ENCODE measurements at places on chromosomes 12 and 14. TPM values are rescaled to one million over a fixed set of nuclear protein-coding genes. Genes with fewer than 3 reads are reported as not detected.
A peak's percentile ranks its signal among the peaks of the same experiment; 100 is the strongest.

GRCh38 chr12:26122061-26122680 lies 2.7 kb downstream of the BHLHE41 start:
- no peak for DNase-seq

DNA sequence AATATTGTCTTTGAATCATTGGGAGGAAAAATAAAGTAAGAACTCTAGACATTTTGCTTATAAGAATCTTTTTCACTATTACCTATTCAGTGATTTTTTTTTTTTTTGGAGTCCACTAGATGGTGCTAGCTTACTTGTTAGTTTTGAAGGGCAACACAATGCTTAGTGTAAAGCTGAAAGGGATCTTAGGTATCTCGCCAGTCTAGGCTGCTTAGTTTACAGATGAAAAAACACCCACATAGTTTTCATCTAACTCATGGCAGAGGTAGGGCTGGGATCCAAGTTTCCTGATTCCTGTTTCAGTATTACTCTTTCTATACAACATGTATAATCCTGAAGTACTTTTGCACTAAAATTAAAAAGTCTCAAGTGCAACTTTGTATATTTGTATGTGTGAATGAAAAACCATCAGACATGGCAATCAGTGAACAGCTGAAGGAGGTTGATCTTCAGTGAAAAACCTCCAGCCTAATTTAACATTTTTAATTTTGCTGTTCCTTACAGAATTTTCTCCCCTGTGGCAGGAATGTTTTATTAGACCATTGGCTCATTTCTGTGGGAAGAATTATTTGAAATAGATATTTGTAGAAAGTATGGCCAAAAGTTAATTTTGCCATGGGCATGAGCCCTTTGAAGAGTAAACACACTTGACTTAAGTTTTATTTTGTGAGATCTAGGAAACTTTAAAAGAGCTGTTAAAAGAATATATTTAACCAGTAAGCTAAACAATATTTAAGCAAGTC lies 40.7 kb downstream of the LRRIQ1 start:
- peak; percentile 75 for DNase-seq

- peak; percentile 32 for DNase-seq
Observed at GRCh38 chr14:93008381-93008780, 85.4 kb downstream of the CHGA start.

- DNase-seq, result no peak
Observed at GRCh38 chr14:76727384-76727783, 33.9 kb upstream of the VASH1 start.

DNA sequence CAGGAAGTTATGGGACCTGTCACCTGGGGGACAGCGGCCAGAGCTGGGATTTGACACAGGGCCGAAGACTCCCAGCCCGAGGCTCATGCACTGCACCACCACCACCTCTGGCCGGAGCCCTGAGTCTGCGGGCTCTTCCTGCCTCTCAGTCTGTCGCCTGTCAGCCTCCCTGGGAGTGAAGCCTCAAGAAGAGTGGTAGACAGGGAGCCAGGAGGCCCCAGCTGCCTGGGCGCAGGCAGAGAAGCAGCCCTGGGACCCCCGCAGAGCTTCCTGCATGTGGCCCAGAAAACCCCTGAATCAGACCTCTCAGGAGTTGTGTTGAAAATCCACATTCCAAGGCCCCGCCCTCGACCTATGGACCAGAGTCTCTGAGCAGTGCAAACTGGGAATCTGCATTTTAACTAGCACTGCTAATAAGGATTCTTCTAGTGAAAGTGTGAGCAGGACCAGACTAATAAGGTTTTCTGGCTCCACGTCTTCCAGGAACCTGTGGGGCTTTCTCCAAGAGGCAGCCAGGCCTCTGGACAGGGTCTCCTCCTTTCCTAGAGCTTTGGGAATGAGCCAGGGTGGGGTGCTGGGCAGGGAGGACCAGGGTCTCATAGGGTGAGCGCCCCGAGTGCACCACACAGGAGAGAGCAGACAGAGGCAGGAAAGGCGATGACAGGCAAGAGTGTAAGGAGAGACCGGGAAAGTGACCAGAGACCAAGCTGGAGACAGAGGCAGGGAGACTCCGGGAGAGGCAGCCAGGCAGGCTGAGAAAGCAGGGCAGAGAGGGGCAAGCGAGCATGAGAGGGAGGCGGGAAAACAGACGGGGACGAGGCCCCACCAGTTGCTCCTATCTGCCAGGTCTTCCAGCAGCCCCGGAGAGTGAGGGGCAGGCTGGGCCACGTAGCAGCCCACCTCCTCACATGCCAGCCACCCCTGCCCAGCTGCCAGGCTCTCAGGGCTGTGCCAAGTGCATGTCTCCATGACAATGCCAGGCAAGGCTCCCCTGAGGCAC lies 112.4 kb downstream of the BCL11B start:
- no peak for DNase-seq

GRCh38 chr12:115394496-115395220 lies 710.7 kb upstream of the TBX3 start:
- no peak for DNase-seq

DNA sequence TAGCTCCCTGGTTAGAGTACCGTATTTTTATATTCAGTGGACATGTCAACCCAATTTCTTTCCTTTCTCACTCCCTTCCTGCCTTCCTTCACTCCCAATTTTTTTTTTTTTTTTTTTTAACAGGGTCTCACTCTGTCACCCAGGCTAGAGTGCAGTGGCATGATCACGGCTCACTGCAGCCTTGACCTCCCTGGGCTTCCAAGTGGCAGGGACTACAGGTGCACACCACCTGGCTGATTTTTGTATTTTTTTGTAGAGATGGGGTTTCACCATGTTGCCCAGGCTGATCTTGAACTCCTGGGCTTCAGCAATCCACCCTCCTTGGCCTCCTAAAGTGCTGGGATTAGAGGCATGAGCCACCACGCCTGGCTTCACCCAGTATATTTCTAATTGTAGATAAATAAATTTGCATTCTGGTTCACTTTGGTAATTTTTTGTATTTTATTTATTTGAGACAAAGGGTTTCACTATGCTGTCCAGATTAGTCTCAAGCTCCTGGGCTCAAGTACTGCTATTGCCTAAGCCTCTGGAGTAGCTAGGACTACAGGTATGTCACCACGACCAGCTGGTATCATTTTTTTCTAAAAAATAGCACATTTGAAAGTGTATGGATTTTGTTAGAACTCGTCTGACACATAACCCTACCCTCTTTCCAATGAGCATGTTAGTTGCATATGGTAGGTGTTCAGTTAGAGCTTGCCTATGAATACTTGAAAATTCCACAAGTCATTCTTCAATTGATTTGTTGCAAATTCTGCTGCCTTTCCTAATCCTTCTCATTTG lies 15.7 kb downstream of the SLC38A2 start:
- no peak for DNase-seq

- DNase-seq, result no peak
Observed at GRCh38 chr12:86333955-86334522, 77.8 kb upstream of the MGAT4C start.

DNA sequence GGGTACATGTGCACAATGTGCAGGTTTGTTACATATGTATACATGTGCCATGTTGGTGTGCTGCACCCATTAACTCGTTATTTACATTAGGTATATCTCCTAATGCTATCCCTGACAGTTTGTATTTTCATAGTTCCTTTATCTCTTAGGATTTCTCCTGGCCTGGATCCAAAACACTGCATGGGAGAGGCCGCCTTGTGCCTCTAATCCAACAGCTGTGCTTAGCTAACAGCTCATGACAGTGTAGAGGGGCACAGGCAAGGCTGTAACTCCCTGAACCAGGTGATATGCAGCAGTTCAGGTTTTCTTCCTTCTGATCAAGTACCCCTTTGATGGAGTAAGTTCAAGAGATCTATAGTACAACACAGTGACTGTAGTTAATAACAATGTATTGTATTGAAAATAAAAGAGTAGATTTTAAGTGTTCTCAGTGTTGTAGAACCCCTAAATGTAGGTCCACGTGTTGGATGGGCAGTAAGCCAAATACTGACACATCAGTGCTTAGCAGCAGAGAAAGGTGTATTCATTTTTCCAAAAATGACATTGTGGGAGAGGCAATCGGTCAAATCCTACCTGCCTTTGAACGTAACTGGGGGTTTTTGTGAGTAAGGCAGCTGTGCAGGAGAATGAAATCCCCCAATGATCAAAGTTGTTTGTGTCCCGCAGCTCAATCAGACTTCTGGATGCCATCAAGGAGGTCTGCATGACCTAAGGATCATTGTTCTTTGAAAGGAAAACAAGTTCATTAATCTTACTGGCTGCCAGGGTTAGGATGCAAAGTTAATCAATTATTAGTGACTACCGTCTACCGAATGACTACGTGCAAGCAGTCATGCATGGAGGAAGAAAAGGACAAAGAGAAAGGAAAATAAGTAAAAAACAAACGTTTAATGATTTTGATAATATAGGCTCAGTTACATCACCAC lies 89.3 kb upstream of the FGD4 start:
- DNase-seq, result no peak

DNA sequence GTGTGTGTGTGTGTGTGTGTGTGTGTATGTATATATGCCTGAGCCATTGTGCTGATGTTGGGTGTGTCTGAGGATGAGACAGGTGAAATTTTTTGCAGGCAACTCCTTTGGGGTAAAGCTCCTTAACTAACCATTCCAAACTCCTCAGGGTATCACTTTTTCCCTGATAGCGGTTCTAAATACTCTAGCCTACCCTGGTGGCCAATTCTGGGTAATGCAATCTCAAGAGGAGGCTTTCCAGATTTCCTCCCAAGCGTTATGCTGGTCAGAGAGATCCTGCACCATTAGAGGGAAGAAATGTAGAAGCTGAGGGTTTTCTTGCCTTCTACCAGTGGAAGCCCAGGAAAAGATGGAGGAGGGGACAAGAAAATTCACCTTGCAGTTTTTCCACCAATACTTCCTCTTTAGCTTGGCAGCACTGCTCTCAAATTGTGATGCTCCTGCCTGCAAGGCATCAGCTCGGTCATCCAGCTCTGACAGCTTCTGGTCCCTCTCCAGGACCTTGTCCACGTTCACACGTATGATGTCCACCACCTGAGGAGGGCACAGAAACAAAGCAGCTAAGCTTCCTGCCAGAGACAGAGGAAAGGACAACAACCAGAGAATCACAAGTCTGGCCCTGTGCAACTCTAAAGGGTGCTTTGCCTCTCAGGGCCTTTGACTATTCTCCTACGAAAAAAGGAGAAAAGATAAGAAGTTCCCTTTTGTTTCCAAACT lies 4.9 kb downstream of the VAMP1 start:
- DNase-seq, result peak; percentile 54

GRCh38 chr14:89702876-89703200 lies 251.7 kb downstream of the EFCAB11 start:
- no peak for DNase-seq

- no peak for DNase-seq
Observed at GRCh38 chr12:103475073-103475472, 20.7 kb downstream of the C12orf42 start.

DNA sequence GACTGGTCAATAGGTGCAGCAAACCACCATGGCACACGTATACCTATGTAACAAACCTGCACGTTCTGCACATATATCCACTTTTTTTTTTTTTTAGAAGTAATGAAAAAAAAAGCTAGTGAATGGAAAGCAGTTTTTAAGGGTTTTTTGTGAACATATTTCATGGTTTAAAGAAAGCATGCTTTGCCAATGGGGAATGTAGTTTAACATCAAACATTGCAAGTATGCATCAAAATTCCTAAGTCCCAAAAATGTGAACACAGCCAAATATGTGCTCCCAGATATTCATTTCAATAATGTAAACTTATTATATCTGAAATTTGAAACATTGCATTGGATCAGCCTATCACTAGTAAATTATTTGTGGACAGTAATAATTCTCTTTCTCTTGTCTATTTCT lies 710.4 kb upstream of the FLRT2 start:
- DNase-seq, result no peak

DNA sequence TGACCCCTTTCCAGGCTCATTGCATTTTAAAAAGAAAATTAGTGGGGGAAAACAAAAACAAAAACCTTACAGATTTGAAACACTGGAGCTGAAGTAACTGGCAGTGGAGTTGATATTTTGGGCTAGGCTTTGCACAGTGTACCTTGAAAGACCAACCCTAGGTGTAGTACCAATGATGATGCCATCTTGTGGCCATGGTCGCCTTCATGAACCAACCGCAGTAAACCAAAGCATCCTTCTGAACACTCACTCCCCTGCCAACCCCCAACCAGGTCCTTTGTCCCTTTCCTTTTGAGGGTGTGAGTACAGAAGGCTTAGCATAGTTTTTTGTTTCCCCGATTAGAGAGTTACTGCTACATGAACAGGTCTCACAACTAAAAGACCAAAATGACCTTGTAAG lies 5.9 kb downstream of the TOMM20L start:
- no peak for DNase-seq

DNA sequence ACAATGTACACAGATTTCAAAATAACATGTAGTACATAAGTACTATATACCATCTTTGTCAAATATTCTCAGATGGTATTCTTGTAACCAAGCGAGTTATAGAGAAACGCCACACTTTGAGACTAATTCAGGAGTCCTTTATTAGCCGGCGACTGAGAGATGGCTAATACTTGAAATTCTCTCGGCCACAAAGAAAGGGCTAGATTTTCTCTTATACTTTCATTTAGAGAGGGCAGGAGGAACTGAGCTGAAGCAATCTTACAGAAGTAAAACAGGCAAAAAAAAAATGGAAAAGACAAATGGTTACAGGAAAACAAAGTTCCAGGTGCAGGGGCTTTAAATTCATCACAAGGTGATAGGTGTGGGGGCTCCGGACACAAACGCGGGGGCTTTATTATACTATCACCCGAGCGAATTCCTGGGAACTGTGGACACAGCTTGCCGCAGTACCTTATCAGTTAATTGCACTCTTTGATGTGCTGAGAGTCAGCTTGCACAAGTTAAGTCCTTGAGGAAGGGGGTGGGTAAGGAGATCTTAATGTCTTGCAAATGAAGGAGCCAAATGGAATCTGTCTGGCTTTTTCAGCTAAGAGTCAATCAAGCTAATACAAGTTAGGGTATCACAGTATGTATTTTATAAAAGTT lies 382.3 kb downstream of the KCNH5 start:
- no peak for DNase-seq

- DNase-seq, result no peak
Observed at GRCh38 chr12:6347367-6348338, 5.8 kb upstream of the TNFRSF1A start.

GRCh38 chr14:92551044-92551841 lies 37.7 kb downstream of the RIN3 start:
- DNase-seq, result no peak

- no peak for DNase-seq
Observed at GRCh38 chr12:59194794-59195193, 274.5 kb upstream of the LRIG3 start.

GRCh38 chr12:57033431-57033830 lies 16.5 kb downstream of the MYO1A start:
- DNase-seq, result peak; percentile 25

DNA sequence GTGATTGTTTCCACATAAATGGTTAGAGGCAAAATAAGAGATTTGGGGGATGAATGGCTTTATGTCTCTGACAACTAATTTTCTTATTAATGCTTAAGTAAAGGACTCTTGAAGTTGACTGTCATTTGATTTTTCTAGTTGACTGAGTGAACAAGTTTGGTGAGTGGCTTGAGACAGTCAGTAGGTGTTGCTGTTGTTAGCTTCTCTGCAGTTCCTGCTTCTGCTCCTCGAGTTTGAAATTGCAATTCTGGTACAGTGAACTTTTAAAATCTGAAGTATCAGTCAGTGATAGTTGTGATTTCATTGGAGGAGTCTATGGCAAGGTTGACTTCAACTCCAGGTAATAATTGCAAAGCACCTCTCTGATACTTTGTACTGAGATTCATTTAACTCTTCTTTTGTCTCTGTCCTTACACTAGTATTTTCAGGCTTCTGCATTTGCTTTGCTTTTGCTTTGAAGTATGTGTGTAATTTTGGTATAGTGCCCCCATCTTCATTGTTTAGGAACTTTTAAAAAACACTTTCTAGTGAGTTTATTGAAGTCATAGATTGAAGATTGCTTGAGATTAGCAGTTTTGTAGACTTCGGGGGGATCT lies 415.5 kb downstream of the PCNX1 start:
- DNase-seq, result peak; percentile 37

The SCNN1A gene
- 0.23 TPM for total RNA-seq

The AJUBA gene
- 70.2 TPM for total RNA-seq

The TTC9 gene
- 2.6 TPM for total RNA-seq

The KCNJ8 gene
- total RNA-seq, result 1.1 TPM
